ENCODE measurements at places on chromosomes 3 and 15.

DNA sequence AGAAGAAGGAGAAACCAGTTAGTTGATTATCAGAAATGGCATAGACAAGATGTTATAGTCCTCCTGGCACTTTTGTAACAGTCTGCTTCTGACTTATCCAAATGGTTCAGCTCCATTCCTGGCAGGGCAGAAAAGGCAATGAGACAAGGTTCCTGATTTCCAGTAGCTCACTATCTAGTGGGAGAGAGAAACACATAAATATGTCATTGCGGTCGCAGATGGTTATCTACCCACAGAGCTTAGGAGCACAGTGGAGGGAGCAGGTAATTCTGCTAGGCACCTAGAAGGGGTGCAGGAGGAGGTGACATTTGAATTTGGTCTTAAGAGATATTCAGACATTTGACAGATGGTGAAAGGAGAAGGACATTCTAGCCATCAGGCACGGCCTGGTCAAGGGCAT is 78.1 kb downstream of the TAMM41 start:
- no peak overlapping the region for H3K4me3 ChIP-seq
- H3K27ac ChIP-seq = no peak overlapping the region
- H3K36me3 ChIP-seq = no peaks in the 10 kb centered on the region
- DNase-seq = no peak
- H3K4me1 ChIP-seq = peaks cover 13% of the 10 kb centered on the region

- H3K36me3 ChIP-seq = peaks cover 10% of the 10 kb centered on the region
- H3K4me3 ChIP-seq = no peak overlapping the region
- no peak for DNase-seq
- H3K4me1 ChIP-seq = peaks cover 5% of the 10 kb centered on the region
Measured at GRCh38 chr3:49703443-49703927, 14.1 kb downstream of the RNF123 start.

GRCh38 chr3:30779686-30780287 is 114.7 kb downstream of the GADL1 start:
- no peaks in the 10 kb centered on the region for H3K4me1 ChIP-seq
- H3K27ac ChIP-seq = no peak overlapping the region

DNA sequence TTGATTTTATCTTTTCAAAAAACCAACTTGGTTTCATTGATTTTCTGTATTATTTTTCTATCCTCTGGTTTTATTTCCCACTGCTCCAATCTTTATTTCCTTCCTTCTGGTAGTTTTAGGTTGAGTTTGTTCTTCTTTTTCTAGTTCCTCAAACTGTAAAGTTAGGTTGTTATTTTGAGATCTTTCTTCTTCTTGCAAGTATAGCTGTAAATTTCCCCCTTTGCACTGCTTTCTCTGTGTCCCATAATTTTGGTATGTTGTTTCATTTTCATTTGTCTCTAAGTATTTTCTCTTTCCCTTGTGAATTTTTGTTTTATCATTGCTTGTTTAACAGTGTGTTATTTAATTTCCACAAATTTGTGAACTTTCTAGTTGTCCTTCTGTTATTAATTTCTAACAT is 120.0 kb downstream of the PLD1 start:
- no peaks in the 10 kb centered on the region for H3K27me3 ChIP-seq
- no peak overlapping the region for H3K4me3 ChIP-seq
- DNase-seq = no peak
- peaks cover 14% of the 10 kb centered on the region for H3K4me1 ChIP-seq
- H3K27ac ChIP-seq = no peak overlapping the region
- H3K36me3 ChIP-seq = peaks cover 38% of the 10 kb centered on the region

DNA sequence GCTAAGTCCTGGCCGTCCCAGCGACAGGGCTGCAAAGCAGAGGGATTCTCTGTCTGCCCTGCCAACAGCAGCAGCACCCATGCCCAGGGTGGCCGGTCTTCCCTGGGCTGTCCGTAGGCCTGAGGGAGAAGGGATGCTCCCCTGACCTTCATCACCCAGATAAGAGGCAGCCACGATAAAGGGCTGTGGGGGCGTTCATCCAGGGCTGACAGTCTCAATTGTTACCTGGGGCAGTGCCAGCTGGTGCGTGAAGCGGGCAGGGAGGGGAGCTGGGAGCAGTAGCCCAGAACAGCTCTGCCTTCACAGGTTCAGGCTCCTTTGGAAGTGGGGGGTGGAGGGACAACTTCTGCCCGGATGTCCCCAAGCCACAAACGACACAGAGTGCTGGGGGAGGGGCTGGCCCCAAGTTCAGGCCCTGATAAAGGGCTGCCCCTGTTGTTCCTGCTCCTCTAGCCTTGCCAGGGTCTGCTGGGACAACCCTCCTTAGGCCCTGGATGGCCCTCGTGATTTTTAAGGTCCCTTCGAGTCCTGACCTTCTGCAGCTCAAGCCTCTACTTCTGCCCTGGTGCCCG is 94.7 kb downstream of the RAB11A start:
- no peaks in the 10 kb centered on the region for H3K36me3 ChIP-seq
- H3K4me3 ChIP-seq = no peak overlapping the region
- H3K27ac ChIP-seq = no peak overlapping the region
- DNase-seq = no peak
- peaks cover 71% of the 10 kb centered on the region for H3K27me3 ChIP-seq

- peaks cover 42% of the 10 kb centered on the region for H3K36me3 ChIP-seq
- no peak overlapping the region for H3K4me3 ChIP-seq
- H3K27me3 ChIP-seq = no peaks in the 10 kb centered on the region
- H3K4me1 ChIP-seq = peaks cover 47% of the 10 kb centered on the region
Measured at GRCh38 chr3:124814620-124815421, 72.3 kb downstream of the ITGB5 start.

DNA sequence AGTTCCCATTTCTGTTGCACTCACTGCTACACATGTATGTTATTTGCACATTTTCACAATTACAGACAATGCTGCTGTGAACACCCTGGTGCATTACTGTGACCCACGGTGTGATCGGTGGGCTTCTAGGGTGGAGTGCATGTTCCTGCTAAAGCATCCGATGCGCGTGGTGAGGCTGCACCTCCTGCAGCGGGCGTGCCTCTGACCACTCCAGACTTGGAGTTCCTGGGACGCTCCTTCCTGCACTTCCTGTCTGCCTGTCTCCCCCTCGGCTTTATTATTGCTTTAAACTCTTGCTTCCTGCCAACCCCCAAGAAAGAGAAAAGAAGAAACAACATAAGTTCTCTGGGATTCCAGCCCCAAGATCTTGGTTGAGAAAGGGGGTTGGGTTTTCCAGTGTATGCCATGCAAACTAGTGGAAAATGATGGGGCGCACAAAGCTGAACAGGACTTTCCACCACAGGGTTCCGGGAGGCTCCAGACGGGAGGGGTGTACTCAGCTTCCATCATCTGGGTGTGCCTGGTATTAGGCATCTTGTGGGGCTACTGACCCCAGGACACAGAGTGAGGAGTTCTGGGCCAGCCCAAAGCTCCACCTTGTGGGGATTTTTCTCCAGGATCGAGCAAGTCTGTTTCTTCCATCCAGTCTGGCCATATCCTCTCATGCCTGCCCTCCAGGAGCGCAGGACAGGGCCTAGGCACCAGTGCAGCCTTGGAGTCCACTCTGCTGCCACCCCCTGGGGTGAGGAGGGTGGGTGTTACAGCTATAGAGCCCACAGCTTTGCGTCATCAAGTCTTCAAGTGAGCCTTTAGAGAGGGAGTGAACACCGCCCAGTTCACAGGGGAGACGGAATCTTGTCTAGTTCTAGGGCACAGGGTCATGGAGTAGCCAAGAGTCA is 11.2 kb downstream of the RPL32 start:
- no peak for DNase-seq
- H3K4me3 ChIP-seq = no peak overlapping the region

GRCh38 chr15:87345961-87346360 is 910.6 kb downstream of the NTRK3 start:
- no peaks in the 10 kb centered on the region for H3K4me1 ChIP-seq
- peaks cover 3% of the 10 kb centered on the region for H3K27me3 ChIP-seq
- no peaks in the 10 kb centered on the region for H3K36me3 ChIP-seq

DNA sequence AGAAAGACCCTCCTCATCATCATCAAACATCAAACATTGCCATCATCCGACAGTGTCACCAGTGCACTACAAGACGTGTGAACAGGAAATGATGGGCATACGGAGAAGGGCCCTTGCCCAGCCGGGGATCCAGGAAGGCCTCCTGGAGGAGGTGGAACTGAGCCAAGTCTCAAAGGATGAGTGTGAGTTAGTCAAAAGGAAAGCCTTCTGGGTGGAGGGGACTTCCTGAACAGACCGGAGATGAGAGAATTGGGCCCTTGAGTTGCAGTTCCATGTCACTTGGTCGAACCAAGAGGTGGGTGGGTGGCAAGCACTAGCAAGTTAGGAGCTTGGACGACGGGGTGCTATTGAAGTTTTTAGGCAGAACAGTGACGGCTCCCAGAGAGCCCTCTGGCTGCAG is 8.5 kb downstream of the SEMA4B start:
- H3K27me3 ChIP-seq = no peaks in the 10 kb centered on the region
- H3K27ac ChIP-seq = no peak overlapping the region
- peaks cover 16% of the 10 kb centered on the region for H3K36me3 ChIP-seq
- no peak overlapping the region for H3K4me3 ChIP-seq

DNA sequence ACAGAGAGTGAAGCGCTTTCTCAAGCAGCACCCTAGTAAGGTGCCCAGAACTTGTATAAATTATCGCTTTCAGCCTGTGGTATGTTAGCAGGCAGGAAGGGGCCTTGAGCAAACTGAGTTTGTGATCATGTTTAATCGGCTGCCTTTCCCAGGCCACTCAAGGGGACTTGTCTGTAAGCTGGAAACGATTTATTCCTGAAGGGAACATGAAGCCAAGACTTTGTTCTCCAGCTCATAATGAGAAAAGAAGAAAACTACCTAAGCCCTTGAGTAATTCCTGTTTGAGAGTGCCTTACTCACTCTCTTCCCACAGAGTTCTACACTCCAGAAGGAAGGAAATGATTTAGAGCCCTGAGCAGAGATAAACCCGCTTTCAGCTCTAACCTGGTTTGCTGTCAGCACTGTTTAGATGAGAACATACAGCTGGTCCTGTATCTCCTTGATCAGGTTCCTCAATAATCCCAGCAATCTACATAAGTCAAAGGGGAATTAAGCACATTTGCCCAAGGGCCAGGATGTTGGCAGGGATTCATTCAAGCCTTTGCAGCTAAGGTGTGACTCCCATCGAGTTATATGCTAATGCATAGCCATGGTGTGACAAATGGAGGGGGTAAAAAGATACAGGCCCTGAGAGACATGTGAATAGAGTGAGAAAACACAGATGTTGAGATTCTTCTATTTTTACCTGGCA is 187.7 kb upstream of the SLC24A5 start:
- no peak overlapping the region for H3K4me3 ChIP-seq
- H3K4me1 ChIP-seq = no peaks in the 10 kb centered on the region
- no peak overlapping the region for H3K27ac ChIP-seq
- no peaks in the 10 kb centered on the region for H3K36me3 ChIP-seq
- DNase-seq = no peak

GRCh38 chr3:197591816-197592215 is 36.0 kb upstream of the BDH1 start:
- H3K27ac ChIP-seq = no peak overlapping the region
- no peaks in the 10 kb centered on the region for H3K36me3 ChIP-seq
- no peaks in the 10 kb centered on the region for H3K27me3 ChIP-seq
- H3K4me1 ChIP-seq = no peaks in the 10 kb centered on the region

- no peaks in the 10 kb centered on the region for H3K27me3 ChIP-seq
- H3K4me3 ChIP-seq = no peak overlapping the region
- no peak for DNase-seq
Measured at GRCh38 chr3:150073513-150073912, 102.8 kb upstream of the PFN2 start.

GRCh38 chr3:74891312-74891711 is 276.9 kb upstream of the CNTN3 start:
- no peaks in the 10 kb centered on the region for H3K4me1 ChIP-seq
- no peak overlapping the region for H3K4me3 ChIP-seq
- no peaks in the 10 kb centered on the region for H3K36me3 ChIP-seq
- H3K27ac ChIP-seq = no peak overlapping the region
- DNase-seq = no peak

- peaks cover 6% of the 10 kb centered on the region for H3K36me3 ChIP-seq
- DNase-seq = no peak
- no peaks in the 10 kb centered on the region for H3K27me3 ChIP-seq
Measured at GRCh38 chr15:41772720-41773331, 1.5 kb upstream of the MAPKBP1 start.

DNA sequence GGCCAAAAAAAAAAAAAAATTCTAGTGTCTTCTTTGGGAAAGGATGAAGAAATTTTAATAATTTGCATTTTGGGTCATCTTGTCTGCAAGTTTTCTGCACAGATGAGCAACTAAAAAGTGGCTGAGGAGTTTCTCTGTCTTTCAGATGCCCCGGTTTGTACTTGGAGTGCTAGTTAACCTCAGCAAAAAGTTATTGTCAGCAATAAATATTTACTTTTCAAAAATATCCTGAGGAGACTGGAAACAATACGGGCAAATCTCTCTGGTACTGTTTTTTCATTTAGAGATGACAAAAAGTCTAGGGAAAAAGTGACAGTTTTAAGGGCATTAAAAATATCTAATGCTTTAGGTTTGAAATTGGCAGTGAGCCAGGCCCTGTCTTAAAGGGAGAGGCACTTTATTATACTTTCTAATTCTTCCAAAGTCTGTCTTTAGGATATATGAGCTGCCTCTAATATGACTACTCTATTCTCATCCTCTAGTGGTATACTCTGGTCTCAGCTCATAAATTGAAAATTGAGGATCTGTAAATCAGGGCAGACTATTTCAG is 436.0 kb upstream of the NR2F2 start:
- no peak for DNase-seq
- H3K36me3 ChIP-seq = peaks cover 2% of the 10 kb centered on the region
- no peak overlapping the region for H3K4me3 ChIP-seq
- H3K27me3 ChIP-seq = no peaks in the 10 kb centered on the region

- peaks cover 14% of the 10 kb centered on the region for H3K4me1 ChIP-seq
- H3K27me3 ChIP-seq = peaks cover 6% of the 10 kb centered on the region
- no peak overlapping the region for H3K4me3 ChIP-seq
- no peak for DNase-seq
- no peak overlapping the region for H3K27ac ChIP-seq
Measured at GRCh38 chr3:14282001-14282705, 103.5 kb downstream of the LSM3 start.

DNA sequence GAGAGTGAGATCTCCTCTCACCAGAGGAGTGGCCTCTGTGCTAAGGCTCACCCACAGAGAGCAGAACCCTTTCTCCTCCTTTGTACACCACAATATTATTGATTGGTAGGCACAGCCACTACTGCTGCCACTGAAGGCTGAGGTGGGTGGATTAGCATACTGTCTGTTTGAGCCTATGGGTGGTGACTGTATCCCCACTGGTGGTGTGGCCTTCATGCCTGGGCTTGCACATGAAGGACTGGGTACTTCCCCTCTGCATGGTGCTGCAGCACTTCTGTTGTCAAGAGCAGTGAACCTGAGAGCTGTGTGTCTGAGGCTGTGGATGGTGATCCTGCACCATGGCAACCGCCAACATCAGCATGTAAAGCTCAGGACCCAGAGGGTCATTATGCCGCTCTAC is 35.7 kb upstream of the NECTIN3 start:
- H3K27ac ChIP-seq = no peak overlapping the region
- no peaks in the 10 kb centered on the region for H3K4me1 ChIP-seq
- H3K27me3 ChIP-seq = no peaks in the 10 kb centered on the region
- no peak overlapping the region for H3K4me3 ChIP-seq
- no peak for DNase-seq

All from osteocyte (in vitro differentiated cells).